ENCODE measurements at places on chromosomes 13 and 19. TPM values are rescaled to one million over a fixed set of nuclear protein-coding genes. Genes with fewer than 3 reads are reported as not detected.

The PABPC3 gene
- total RNA-seq: 0.22 TPM

The AXL gene
- total RNA-seq: 37.4 TPM

DNA sequence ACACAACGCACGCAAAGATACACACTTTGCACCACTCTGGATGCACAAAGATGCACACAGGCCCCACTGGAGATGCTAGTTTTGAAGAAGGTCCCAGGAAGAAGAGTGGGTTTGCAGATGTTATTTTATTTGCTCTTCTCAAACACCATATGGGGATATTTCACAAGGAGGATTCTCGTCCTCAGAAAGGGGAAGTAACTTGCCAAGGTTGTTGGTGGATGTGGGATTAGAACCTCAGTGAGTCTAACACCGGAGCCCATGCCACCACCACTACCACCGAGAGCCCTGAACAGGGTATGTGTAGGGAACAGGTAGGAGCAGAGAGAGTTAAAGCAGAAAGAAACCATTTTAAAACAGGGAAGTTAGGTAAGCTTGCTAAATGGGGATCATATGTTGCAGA is 9.6 kb upstream of the CEACAM6 start:
- no peak overlapping the region for H3K27ac ChIP-seq
- H3K36me3 ChIP-seq: no peaks in the 10 kb centered on the region
- DNase-seq: no peak
- H3K4me3 ChIP-seq: no peak overlapping the region
- no peaks in the 10 kb centered on the region for H3K4me1 ChIP-seq

The CLN5 gene
- 80.8 TPM for total RNA-seq

The ARL11 gene
- 1.6 TPM for total RNA-seq

The SYT5 gene
- not detected for total RNA-seq

The GGN gene
- 1.6 TPM for total RNA-seq

The ZNF69 gene
- 16.4 TPM for total RNA-seq

DNA sequence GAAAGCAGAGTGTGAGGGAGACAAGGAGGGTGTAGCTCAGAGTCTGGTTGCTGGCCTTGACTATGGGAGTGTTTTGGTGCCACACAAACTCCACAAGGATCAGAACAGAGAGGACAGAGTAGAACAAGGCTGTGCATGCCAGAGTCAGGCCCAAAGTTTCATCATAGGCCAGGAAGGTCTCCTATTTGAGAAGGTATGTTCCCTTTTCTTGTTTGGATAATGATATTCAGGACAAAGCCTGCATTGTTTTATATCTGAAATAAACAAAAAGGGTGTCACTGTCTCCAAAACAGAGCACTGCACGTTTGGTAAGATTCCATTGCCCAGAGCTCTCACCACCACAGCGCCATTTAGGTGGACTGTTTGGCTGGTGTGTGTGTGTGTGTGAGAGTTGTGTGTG is 3.1 kb upstream of the ZSCAN5A start:
- DNase-seq: no peak
- H3K4me1 ChIP-seq: peaks cover 6% of the 10 kb centered on the region
- H3K27ac ChIP-seq: no peak overlapping the region

The MED25 gene
- total RNA-seq: 53.2 TPM

Data from kidney (tissue), 22 donors.